ENCODE measurements at places on chromosomes 3 and 15.
A peak's percentile ranks its signal among the peaks of the same experiment; 100 is the strongest.

DNA sequence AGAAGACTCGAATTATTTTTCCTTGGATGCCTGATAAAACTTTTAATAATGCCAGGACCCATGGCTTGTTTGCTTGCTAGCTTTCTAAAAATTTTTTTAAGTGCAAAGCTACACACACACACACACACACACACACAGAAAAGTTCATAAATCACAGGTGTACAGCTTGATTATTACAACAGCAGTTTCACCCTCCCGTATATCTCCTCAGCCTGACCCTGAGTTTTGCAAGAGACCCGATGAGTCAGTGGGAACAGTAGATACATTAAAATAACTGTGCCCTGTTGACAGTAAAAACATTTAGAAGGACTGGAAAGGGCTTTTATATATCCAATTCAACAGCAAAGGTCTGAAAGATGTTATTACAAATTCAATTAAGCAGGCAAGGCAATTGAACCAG is 46.7 kb downstream of the EMC4 start:
- peak; percentile 21 for DNase-seq

GRCh38 chr3:58564054-58564453 is 13.1 kb downstream of the FAM107A start:
- DNase-seq = no peak

- peak; percentile 91 for DNase-seq
These were observed 36.3 kb downstream of the CHST14 start for GRCh38 chr15:40506964-40507571.

- peak; percentile 49 for DNase-seq
These were observed 101.0 kb downstream of the CADPS start for GRCh38 chr3:62774221-62774620.

- peak; percentile 44 for DNase-seq
These were observed 74.1 kb upstream of the POMGNT2 start for GRCh38 chr3:43180027-43180426.

- DNase-seq = no peak
These were observed 50.9 kb downstream of the ARPP21 start for GRCh38 chr3:35690271-35690670.

DNA sequence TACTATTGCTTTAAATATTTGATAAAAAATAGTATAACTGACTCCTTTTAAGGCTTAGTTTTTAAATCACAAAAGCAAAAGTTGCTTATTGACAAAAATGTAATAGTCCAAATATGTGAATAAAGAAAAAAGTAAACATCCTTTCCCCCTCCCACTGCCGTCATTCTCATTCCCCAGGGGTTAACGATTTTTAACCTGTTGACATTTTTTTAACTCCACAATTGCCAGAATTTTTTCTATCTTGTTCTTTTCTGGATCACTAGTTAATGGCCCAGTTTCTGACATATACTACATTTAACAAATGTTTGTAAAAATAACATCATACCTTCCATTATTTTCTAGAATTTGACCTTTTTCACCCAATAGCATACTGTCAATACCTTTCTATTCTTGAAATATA is 60.6 kb upstream of the TCF12 start:
- no peak for DNase-seq

DNA sequence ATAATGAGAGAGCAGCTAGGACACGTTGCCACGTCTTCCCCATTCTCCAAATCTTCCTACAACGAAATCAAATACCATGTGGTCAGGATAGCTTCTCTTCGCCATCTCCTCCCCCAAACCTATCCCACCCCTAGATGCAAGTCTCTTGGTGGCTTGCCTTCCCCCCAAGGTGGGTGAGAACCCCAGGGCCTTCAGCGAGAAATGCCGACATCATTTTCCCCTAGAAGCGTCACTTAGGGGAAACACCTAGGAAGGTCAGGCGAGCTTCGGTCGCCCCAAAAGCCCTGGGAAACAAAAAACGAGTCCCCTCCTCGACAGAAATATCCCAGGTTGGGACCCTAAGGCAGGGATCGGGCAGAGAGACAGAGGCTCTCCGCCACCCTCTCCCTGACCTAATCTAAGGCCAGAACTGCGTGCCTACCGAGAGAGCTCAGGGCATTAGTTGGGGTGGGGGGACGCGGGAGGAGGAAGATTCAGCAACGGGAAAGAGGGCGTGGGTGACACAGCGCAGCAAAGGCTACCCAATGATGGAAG is 502 bp downstream of the DPH3 start:
- DNase-seq = no peak

DNA sequence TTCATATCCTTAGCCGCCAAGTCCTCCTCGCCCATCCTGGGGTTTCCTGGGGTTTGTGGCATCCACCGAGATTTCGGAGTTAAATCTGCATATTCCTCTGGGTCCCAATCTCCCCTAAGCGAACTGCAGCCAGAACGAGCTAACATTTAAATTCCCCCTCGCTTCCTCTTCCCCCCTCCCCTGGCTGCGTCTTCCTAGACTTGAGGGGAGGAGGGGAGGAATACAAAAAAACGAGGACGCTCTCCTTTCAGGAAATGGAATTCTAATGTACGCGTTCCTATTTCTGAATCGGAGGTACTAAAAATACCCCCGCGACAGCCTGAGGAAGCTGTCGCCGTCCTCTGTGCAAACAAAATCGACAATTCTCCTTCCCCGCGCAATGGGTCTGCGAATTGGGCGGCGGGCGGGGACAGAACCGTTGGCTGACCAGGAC is 5.6 kb downstream of the FEZF2 start:
- no peak for DNase-seq

- peak; percentile 5 for DNase-seq
These were observed 476.9 kb downstream of the SQOR start for GRCh38 chr15:46111730-46112129.

All from hepatocyte (in vitro differentiated cells).